ENCODE measurements at places on chromosomes 2 and 18. TPM values are rescaled to one million over a fixed set of nuclear protein-coding genes. Genes with fewer than 3 reads are reported as not detected.

FAM237A gene
- total RNA-seq: not detected

ORC4 gene
- total RNA-seq: 77.3 TPM

DNA sequence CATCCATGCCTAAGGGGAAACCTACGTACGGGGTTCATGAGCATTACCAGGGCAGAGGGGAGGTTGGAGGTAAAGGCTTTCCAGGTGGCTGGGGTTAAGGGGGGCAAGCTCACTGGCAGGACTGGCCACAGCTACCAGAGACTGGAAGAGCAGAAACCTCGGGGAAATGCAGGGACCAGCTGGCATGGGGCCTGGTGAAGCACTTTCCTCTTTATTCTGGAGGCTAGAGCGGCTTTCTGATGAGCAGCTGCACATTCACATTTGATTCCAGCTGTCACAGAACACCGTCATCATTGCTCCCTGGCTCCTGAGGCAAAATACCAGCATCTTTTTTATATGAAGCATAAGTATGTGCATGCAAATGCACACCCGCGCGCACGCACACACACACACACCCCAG is 28.7 kb upstream of the LRRC30 start:
- no peak overlapping the region for H3K4me3 ChIP-seq
- peaks cover 5% of the 10 kb centered on the region for H3K4me1 ChIP-seq
- H3K27ac ChIP-seq: no peak overlapping the region
- peaks cover 23% of the 10 kb centered on the region for H3K27me3 ChIP-seq

DNA sequence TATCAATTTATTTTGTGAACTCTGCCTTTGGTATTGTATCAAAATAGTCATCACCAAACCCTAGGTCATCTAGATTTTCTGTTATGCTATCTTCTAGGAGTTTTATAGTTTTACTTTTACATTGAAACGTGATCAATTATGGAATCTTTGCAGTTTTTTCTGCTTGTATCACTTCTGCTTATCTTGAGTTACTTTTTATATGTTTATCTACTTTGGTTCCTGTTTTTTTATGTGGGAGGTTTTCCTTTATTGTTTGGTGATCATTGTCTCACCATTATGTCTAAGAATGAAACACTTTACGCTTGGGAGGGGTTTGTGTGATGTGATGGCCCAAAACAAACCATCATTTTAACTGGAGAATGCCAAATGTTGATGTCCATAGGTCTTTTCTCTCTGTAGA is 261.2 kb downstream of the SPAG16 start:
- H3K27me3 ChIP-seq: no peaks in the 10 kb centered on the region
- H3K4me3 ChIP-seq: no peak overlapping the region
- no peaks in the 10 kb centered on the region for H3K4me1 ChIP-seq
- H3K27ac ChIP-seq: no peak overlapping the region
- H3K36me3 ChIP-seq: no peaks in the 10 kb centered on the region

DNA sequence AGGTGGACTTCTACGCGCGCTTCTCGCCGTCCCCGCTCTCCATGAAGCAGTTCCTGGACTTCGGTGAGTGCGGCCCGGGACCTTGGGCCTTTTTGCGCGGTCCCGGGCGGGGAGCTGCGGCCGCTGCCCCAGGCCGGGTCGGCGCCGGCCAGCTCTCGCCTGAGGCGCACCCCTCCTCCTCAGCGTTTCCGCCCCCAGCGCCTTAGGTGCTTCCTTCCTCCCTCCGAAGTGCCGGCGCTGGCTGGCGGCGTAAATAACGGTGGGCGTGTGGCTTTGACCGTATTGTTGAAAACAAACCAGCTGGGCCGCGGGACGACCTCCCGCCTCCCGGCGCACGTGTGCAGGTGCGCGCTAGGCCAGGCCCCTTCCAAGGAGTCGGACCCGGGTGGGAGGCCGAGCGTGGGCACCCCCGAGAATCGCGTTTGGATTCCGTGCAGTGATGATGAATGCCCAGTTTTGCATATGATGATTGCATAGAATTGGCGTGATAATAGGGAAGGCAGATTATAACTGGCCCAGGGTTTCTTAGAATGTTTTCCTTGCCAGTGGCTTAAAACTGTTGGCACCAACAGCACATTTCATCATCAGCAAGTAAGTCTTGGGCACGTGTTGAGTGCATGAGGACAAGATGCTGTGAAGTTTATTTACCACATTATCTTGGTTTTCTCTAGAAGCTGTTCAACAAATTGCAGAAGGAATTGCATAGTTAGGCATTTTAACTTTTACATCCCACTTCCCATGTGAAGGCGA is 569 bp downstream of the PDK1 start:
- peaks cover 28% of the 10 kb centered on the region for H3K4me1 ChIP-seq
- peak overlapping the region; percentile 83 for H3K4me3 ChIP-seq
- peaks cover 23% of the 10 kb centered on the region for H3K27me3 ChIP-seq

REG3A gene
- total RNA-seq: not detected

GNAL gene
- total RNA-seq: 10.5 TPM

- no peaks in the 10 kb centered on the region for H3K27me3 ChIP-seq
- H3K4me1 ChIP-seq: no peaks in the 10 kb centered on the region
- no peak overlapping the region for H3K27ac ChIP-seq
- DNase-seq: no peak
- H3K4me3 ChIP-seq: no peak overlapping the region
- no peaks in the 10 kb centered on the region for H3K36me3 ChIP-seq
Observed at GRCh38 chr2:44104855-44105271, 63.8 kb upstream of the PPM1B start.

DNA sequence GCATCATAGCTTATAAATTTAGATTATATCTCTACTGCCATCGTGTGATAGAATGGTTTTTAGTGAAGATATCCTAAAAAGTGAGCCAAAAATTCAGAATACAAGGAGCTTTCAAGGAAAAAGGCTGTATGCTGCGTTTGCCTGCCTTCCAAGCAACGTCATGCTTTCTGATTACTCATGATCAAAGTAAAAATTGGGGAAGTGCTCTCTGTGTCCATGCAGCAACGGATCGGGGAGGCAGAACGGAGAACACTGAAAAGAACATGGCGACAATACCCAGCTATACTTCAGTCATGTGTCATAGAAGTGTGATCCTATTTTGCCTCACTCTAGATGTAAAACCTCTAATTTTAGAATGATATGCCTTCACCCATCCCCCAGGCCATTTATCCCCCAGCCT is 185.7 kb downstream of the SUCLG1 start:
- H3K4me1 ChIP-seq: no peaks in the 10 kb centered on the region
- H3K4me3 ChIP-seq: no peak overlapping the region
- DNase-seq: no peak
- no peaks in the 10 kb centered on the region for H3K36me3 ChIP-seq
- H3K27ac ChIP-seq: no peak overlapping the region
- H3K27me3 ChIP-seq: no peaks in the 10 kb centered on the region

DNA sequence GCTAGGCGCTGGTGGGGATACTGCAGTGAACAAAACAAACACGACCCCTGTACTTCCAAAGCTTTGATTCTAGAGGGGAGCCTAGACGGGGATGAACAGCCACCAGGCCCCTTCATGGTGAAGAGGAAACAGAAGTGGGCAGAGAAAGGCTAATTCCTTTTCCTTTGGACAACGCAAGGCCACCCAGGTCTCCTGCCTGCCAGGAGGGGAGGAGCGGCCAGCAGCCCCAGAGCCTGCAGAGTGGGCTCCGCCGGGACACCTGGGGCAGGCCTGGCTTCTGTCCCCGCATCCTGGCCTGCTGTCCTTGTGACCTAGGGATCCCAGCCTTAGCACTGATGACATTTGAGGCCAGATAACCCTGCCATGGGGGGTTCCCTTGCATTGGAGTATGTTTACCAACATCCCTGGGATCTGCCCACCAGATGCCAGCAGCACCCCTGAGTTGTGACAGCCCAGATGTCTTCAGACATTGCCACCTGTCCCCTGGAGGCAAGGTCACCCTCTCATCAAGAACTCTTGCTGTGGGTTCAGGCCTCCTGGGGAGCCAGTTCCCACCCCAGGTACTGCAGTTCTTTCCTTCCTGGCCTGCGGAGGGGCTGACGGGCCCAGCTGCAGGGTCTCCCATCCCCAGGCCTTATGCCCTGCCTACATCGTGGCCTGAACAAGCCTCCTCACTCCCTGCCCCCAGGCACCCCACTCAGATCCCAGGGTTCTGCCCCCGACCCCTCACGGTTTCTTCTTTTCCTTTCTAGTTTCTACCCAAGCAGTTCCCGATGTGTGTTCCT is 125.7 kb downstream of the SEPTIN10 start:
- no peak overlapping the region for H3K4me3 ChIP-seq
- H3K27ac ChIP-seq: no peak overlapping the region
- no peak for DNase-seq
- no peaks in the 10 kb centered on the region for H3K36me3 ChIP-seq
- no peaks in the 10 kb centered on the region for H3K4me1 ChIP-seq
- peaks cover 12% of the 10 kb centered on the region for H3K27me3 ChIP-seq

DSEL gene
- 5.9 TPM for total RNA-seq

CIB4 gene
- not detected for total RNA-seq

GRCh38 chr2:204145791-204146190 is 209.2 kb downstream of the ICOS start:
- H3K36me3 ChIP-seq: no peaks in the 10 kb centered on the region
- H3K27me3 ChIP-seq: peaks cover 5% of the 10 kb centered on the region
- peak overlapping the region; percentile 77 for H3K4me3 ChIP-seq
- no peak for DNase-seq
- peak overlapping the region; percentile 15 for H3K27ac ChIP-seq

DNA sequence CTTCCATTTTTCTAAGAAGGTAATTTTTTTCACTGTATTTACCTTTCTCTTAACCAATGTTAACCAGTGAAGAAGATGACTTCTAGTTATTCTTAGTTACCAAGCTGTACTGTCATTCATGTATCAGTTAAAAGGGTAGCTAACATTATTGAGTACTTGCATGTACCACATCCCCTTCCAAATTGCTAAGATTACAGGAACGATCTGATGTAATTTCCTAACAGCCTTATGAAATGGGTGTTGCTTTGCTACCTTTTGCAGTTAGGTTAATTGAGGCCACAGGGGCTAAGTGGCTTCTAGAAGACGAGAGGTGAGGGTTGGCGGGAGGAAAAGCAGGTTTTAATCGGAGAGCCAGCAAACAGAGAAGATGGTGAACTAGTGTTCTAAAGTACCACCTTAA is 1.8 kb upstream of the SULT6B1 start:
- no peaks in the 10 kb centered on the region for H3K36me3 ChIP-seq
- H3K27me3 ChIP-seq: peaks cover 12% of the 10 kb centered on the region
- no peak overlapping the region for H3K27ac ChIP-seq
- no peak for DNase-seq
- H3K4me3 ChIP-seq: no peak overlapping the region

All from progenitor cell of endocrine pancreas (in vitro differentiated cells).